ENCODE measurements at places on chromosomes 1 and 21. TPM values are rescaled to one million over a fixed set of nuclear protein-coding genes. Genes with fewer than 3 reads are reported as not detected.
A peak's percentile ranks its signal among the peaks of the same experiment; 100 is the strongest.

GRCh38 chr1:204733869-204734596, 48.5 kb upstream of the LRRN2 start:
- DNase-seq: no peak

GRCh38 chr1:66078412-66078811, 285.7 kb downstream of the PDE4B start:
- DNase-seq: no peak

DNA sequence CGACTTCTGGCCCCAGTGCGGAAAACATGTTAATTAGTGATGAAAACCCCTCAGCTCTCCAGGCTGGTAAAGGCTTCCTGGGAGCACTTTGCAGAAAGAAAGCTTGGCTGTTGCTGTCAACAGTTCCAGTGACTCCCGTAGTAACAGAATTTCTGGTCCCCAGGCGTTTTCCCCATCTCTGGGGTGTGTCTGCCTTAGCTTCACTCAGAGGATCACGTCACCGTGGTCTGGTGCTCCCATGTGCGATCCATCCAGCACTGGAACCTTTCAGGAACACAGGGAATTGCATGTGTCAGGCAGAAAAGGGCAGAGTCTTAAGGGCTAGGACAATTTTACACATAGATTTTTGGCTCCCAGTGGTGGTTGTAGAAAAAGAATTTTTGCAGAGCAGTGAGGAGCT, 470.4 kb upstream of the USP24 start:
- no peak for DNase-seq

GRCh38 chr1:41282679-41283317, 40.7 kb upstream of the SCMH1 start:
- DNase-seq: peak; percentile 19

DNA sequence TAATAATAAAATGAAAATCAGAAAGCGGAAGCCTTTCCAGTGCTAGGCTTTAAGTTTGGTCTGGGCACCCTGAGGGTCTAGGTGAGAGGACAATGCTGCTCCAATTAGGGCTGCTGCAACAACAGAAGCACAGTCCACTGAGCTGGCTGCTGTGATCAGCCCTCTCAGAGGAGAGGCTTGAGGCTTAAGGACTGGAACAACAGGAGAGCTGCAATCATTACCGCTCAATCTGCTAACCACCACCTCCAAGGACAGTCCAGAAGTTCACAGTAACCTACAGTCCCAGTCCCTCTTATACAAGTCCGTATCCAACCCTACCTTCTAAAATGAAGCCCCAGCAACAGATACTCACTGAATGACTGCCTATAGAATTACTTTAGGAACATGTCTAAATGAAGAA, 62.1 kb downstream of the USP24 start:
- no peak for DNase-seq

- no peak for DNase-seq
Observed at GRCh38 chr1:86389307-86389706, 6.8 kb downstream of the ODF2L start.

Gene SPRR2G
- not detected for total RNA-seq

Gene TMEM79
- 6.8 TPM for total RNA-seq

Data from OCI-LY7 (cell line).